ENCODE measurements at places on chromosomes 5 and 9.

GRCh38 chr5:141992349-141992963, 20.4 kb downstream of the GNPDA1 start:
- no peak for DNase-seq

DNA sequence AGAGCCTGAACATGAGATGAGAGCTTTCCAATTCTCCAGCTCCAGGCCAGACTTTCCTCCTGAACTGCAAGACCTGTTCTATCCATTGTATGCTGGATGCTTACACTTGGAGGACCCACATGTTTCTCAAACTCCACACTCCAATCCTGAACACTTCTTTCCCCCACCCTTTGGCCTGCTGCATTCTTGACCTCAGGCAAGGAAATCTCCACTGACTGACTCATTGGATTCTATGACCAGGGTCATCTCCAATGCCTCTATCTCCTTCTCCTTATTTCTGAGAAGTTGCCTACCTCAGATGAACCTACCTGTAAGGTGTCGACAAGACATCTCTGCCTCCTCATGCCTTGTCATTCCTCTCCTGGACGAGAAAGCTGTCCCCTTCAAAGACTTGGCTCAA, 153.6 kb downstream of the CRB2 start:
- no peak for DNase-seq

GRCh38 chr9:106615118-106615889, 247.7 kb upstream of the ZNF462 start:
- DNase-seq = no peak

DNA sequence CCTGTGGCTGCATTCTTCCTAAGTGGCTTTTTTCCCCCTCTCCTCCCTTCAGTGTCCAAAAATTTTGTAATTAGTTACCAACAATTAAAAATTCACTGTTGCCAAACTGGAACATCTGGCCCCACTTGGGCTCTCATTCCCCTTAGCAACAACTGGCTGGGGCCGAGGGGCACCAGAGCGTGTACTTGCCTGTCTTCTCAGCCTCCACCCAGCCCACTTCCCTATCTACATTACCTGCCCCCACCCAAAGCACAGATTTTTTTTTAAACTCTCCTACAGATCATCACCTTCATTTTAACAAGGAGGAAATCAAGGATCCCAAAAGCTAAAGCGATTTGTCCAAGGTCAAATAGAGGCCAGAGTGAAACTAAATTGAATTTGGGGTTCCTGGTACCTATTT, 278.8 kb downstream of the EBF1 start:
- DNase-seq = no peak

GRCh38 chr9:35106343-35106730, 3.4 kb upstream of the STOML2 start:
- DNase-seq = no peak

- no peak for DNase-seq
Observed at GRCh38 chr9:101418518-101419430, 16.8 kb downstream of the ALDOB start.

DNA sequence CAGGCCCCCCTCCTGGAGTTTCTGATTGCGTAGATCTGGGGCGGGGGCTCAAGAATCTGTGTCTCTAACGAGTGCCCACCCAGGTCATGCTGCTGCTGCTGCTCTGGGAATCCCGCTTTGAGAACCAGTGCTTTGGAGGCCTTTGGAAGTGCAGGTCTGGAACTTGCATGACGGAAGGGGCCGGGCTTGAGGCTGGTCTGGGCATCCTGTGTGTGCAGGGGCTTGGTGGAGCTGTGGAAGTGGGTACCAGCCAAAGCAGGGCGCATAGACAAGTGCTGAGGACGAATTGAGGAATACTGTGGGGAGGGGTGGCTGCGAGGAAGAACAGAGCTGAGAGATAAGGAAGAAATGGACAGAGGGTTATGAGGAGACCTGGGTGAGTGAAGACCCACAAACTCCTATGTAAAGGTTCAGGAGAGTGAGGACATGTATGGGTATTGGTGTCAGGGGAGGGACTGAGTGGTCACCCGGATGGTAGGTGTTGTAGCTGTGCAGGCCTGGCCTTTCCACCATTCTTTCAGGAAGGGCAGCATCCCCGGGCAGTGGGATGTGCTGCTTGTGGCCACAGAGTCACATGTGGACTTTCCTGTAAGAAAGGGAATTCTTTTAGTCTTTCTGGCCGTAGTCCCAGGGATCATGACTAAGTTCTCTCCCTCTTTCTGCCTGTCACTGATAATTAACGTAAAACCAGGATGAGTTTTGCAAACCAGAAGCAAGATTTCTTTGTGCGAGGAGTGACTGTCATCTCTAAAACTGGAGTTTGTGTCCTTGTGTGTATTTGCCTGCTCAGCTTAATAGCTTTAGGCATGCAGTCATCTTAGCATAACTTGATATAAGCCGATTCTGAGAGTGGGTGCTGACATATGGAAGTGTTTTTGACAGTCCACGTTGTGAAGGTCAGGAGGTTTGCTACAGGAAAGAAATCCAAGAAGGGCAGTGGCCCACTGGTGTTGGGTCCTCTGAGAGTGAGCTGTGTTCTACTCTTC, 43.3 kb upstream of the TJP2 start:
- peak; percentile 66 for DNase-seq

DNA sequence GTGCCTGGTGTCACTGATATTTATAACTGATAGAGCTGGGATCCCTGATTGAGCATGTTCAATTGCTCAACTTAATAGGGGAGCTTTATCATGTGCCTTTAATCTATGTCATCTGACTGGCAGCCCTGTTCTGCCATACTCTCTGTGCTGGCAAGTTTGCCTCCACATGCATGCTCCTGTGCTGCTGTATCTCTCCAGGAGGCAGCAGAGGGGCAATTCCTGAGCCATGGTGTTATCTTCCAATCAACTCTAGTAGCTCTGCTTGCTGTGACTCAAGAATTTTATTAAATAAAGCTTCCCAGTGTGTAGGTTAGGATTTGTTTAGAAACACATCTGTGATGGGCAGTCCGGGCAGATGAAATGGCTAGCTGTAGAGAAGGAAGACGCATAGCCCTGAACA, 642.0 kb downstream of the KIF4B start:
- no peak for DNase-seq

- no peak for DNase-seq
Observed at GRCh38 chr5:64865662-64866061, 96.9 kb downstream of the CWC27 start.

DNA sequence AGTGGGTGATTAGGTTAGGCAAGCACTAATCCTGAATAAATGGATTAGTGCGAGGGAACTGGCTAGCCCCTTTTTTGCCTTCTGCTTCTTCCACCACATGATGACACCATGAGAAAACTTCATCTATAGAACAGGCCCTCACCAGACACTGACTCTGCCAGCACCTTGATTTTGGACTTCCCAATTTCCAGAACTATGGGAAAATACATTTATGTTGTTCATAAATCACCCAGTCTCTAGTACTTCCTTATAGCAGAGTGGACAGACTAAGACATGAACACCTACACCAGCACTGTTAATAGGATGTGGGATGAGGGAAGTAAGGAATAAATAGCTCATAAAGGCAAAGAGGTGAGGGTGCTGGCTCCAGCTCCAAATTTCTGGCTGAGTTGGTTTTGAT, 1.4 kb downstream of the ZNF622 start:
- DNase-seq = no peak

- no peak for DNase-seq
Observed at GRCh38 chr9:130023144-130023787, 19.7 kb downstream of the FNBP1 start.
